T-helper 17 cell (primary cell): ENCODE measurements at places on chromosomes 12 and 14.

GRCh38 chr12:31322801-31323207 is 3.1 kb downstream of the SINHCAF start:
- no peak for DNase-seq

DNA sequence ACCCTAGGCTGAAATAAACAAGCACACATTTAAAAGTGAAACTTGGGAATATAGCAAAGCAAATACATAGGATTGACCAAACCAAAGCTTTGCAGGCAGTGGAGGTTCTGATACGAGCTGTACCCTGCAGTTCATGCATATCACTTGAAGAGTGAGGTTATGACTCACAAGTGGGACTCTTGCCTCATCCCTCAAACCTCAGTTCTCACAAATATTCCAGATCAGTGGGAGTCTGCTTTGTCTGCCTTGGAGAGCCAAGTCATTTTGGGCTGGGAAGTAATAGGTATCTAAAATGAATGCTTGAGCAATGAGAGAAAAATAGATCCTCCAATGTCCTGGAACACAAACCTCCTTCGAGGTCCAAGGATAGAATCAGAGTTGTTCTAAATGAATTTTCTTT is 116.4 kb downstream of the LRIG3 start:
- no peak for DNase-seq

DNA sequence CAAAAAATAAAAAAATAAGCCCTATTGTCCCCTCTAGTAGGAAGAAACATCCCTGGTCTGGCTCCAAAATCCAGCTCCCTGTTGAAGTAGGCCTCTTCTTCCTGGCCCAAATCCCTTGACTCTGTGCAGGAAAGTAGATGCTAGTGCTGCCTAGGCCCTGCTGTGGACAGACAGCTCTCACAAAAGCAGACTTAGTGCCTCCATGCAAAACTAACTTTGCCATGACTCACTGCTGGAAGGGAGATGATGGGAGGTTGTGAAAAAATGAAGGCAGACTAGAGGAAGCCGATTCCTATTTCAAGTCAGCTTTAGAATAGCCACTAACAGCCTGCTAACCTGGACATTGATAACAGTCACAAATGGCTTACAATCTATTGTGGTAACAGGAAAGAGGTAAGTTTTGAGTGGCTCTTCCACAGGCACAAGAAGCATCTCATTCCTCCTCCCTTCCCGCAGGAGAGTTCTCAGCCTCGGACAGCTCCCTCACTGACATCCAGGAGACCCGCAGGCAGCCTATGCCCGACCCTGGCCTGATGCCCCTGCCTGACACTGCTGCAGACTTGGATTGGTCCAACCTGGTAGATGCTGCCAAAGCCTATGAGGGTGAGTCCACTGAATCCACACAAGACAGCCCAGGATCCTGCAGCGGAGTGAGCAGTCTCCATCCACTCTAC is 198.9 kb upstream of the RGS6 start:
- no peak for DNase-seq

DNA sequence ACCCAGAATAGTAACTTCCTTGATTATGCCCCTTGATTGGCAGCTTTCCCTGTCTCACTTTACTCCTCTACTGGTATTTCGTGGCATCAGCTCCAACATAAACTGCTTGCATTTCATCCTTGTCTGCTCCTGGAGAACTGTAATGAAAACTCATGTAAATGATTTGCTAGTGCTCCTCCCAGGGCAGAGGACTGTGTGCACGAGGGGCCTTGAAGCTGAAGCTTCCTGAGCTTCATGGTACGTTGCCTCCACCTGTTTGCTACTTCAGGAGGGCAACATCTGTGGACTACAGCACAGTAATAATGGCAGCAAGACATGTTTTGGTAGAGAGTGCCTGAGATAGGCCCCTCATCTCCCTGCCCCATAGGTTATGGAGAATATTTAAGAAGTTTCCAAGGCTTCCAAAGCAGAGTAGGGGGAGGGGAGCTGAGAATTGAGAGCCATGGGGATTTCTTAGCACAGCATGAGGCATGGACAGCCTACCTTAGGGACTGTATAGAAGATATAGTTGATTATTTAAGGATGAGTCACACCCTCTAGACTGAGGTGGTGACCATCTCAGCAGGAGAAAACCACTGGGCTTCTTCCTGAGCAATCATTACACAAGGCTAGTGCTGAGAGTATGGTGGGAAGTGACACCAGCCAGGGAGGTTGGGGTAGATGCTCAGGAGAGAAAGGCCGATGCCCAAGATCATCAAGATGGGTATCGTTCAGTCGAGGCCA is 29.5 kb downstream of the CCDC198 start:
- no peak for DNase-seq

DNA sequence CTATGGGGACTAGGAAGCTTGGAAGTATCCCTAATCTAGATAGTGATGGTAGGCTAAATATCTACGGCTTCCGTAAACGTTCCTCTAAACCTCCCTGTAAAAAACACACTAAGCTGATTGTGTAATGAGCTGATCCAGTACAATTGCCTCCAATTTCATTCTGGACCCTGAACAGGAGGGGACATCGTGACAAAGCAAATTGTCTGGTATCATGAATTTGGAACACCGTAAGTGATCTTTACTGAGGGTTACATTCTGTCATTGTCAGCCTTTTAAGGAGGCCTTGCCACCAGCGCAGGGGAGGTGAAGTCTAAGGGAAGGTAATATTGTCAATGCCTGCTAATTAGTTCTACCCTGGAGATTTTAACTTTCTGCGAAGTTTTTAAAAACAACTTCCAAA is 487 bp upstream of the MGST1 start:
- no peak for DNase-seq

DNA sequence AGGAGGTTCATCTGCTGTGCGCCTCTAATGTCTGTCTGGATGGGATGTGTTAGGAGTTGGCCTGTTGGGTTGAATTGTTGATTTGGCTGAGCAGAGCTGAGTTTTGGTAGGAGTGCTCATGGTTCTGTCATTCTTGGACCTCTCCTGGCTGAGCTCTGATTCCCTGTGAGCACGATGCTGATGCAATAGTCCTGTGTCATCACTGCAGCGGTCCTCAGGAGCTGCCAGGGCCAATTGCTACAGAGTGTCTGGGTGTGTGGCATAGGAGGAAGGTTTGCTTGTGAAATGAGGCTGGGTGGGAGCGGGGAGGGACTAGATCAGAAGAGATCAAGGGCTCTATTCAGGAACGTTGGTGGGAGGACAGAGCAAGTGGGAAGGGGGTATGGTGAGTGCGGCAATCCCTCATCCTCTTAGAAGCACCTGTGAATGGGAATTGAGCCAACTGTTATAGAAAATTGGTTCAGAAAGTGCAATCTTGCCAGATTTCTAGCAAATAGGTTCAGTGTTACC is 21.2 kb downstream of the PEX5 start:
- no peak for DNase-seq

- no peak for DNase-seq
These were observed 42.1 kb downstream of the LIMA1 start for GRCh38 chr12:50241178-50241577.

- DNase-seq: no peak
These were observed 846 bp downstream of the MYO1A start for GRCh38 chr12:57049119-57049446.

DNA sequence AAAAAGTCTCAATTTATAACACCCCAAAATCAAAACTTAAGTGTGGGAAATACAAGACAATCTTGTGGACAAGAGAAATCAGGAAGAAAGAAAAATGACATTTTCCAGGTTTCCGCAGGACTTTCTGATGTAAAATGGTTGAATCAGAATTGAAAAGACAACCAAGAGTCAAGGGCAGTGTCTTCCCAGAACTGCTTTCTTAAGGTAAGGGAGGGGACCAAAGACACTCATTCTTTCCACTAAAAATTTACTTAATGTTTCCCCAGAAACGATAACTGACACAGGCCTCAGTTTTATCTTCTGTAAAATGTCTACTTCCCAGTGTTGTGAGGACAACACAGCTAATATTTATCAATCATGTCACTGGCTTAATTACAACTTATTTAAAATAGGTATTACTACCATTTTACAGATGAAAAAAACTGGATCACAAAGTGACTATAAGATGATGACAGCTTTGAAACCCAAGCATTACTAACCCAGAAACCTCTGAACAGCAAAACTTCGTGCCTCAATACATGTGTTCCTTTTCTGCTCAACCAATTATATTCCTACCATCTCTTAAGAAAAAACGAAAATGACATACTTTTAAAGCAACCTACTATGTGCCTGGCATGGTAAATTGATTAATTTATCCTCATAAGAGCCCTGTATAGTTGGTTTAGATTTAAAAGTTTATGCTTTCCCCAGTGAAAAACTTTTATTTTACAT is 4.6 kb downstream of the SINHCAF start:
- DNase-seq: no peak

DNA sequence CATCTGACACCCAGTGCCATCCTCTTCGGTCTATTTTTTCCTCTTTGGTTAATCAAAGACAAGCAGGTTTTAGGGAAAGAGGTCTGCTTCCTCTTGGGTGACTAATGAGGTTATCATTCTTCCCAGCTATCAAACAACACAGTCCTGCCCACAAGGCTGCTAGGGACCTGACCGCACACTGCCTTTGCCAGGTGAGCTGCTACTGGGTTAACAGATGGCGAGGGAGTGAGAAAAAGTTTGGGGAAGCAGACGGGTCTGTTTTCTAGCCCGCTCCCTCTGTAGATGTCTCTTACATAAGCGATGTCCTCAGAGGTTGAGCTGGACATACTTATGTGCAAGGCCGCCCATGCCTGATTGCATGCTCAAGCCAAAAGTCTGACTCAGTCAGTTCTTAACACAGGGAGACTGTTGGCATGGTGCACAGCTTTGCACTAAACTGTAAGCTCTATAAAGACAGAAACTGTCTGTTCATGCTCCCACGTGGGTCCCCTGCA is 94.1 kb downstream of the SLC15A4 start:
- DNase-seq: no peak

DNA sequence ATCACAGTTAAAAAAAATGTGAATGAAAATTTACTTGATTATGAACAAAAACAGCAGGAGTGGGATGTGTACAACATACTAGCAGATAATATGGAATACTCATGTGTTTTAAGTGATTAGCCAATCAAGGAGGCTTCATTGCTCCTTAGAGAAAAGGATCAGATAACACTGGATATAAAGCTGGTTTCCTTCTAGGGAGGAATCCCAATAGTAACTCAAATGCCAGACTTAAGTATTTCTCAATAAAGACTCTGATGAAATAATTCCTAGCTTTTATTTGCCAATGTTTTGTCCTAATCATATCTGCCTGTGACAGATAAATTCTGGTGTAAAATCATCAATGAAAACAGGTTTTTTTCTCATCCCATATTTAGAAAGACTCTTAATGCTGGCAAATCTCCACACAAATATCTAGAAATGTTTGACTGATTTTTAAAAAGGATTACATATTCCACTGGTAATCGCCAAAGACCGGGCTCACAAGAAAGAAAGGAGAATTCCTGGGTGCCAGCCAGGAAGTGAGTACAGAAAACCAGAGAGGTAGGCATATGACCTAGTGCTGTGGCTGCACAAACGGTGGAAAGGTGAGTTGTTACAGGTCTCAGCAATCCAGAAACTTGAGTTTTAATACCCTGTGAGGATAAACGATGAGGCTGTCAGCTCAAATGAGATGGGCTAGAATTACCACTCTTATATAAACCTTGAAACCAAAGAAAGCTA is 108.6 kb upstream of the TTC7B start:
- no peak for DNase-seq

DNA sequence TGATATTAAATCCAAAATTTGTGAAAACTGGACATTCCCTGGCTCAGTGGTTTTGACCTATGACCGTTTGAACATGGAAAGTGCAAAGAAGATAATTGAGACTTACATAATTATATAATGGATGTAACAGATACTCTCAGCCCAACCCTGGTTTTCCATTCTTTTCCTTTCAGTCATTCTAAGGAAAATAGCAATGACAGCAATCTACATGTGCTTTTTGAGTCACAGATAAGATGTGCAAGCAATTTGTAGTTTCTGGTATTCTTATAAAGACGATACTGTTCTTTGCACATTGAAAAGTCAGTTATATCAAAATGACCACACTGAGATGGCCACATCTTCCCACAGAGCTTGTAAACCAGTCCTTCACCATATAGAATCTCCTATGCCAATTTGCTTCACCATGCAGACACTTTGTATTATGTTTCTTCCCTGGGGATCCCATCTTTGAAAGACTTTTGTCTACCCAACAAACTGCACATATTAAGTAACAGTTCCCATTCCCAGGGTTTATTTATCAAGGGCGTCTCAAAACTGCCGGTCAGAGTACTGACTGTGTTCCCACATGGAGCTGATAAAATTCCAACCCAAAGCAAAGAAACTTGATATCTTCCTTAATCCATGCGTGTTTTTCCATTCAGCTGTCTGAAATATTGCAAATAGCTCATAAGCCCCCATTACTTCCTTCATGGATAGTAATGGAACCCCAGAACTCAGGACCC is 34.8 kb downstream of the PLXNC1 start:
- DNase-seq: no peak

GRCh38 chr14:73764406-73765280 is 50.5 kb upstream of the PNMA1 start:
- no peak for DNase-seq

DNA sequence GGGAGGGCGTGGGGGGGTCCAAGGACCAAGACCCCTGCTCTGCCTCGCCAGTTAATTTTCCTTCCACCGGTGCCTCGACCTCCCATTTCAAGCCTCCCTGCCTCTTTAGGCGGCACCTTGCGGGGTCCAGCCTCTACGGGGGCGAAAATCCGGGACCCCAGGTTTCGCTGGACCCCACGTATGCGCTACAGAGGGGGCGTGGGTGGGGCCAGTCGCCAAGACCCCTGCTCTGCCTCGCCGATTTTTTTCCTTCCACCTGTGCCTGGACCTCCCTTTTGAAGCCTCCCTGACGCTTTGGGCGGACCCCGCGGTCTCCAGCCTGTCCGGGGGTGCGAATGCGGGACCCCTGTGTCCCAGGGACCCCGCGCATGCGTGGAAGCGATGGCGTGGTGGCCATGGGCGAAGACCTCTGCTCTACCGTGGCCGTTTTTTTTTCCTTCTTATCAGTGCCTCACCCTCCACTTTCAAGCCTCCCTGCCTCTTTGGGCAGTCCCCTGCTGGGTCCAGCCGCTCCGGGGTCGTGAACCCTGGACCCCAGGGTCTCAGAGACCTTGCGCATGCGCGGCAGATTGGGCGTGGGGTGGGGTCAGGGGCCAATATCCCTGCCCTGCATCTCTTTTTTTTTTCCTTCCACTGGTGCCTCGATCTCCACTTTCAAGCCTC is 324.2 kb downstream of the ALG10 start:
- DNase-seq: no peak

GRCh38 chr12:55631733-55632132 is 5.0 kb upstream of the OR10P1 start:
- DNase-seq: no peak

- DNase-seq: no peak
These were observed 412 bp downstream of the FGFR1OP2 start for GRCh38 chr12:26938701-26939062.

DNA sequence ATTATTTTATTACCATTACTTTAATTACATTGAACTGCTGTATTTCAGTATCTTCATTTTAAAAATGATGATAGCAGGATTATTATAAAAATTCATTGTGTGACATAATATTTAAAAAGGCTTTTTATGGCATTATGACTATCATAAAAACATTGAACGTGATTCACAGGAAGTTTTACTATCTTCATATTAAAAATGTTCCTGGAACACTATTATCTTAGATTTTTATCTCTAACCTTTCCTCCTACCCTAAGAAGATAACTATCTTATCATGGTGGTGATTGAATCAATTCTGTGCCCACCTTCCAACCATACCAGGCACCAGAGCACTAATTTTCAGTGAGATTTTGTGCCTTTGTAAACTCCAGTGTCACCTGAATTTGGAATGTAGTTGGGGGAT is 16.2 kb downstream of the LRRC9 start:
- DNase-seq: no peak
